ENCODE measurements at places on chromosomes 5 and 9. TPM values are rescaled to one million over a fixed set of nuclear protein-coding genes. Genes with fewer than 3 reads are reported as not detected.

FGD3 gene
- 19.9 TPM for total RNA-seq

- DNase-seq, result no peak
Observed at GRCh38 chr5:32953694-32954093, 242.6 kb downstream of the NPR3 start.

DMRT2 gene
- total RNA-seq, result 2.5 TPM

- DNase-seq, result no peak
Observed at GRCh38 chr5:89991592-89991991, 418.0 kb downstream of the CETN3 start.

DMRTA1 gene
- 0.25 TPM for total RNA-seq

PLGRKT gene
- total RNA-seq, result 10.1 TPM

- DNase-seq, result no peak
Observed at GRCh38 chr9:137027369-137028262, at the start of gene ABCA2. Gene ABCA2, minus strand, starts transcription at chr9:137028237. Its CDS starts 97 bp downstream, at chr9:137028140.

DNA sequence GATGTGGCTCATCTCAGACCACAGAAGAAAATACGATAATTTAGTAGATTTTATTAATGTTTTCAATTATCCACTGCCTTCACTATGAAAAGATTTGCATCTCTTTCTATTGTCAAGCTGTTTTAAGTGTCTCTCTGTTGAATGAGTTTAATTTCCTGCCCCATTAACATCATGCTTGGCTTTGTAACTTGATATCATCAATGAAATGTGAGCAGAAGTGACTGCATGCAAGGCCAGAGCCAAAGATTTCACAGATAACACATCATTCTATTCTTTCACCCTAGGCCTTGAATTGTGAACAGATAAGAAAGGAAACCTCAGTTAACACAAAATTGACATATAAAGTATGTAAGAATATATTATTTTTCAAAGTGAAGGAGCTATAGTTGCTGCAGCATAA is 986.4 kb upstream of the CDH18 start:
- no peak for DNase-seq

DNA sequence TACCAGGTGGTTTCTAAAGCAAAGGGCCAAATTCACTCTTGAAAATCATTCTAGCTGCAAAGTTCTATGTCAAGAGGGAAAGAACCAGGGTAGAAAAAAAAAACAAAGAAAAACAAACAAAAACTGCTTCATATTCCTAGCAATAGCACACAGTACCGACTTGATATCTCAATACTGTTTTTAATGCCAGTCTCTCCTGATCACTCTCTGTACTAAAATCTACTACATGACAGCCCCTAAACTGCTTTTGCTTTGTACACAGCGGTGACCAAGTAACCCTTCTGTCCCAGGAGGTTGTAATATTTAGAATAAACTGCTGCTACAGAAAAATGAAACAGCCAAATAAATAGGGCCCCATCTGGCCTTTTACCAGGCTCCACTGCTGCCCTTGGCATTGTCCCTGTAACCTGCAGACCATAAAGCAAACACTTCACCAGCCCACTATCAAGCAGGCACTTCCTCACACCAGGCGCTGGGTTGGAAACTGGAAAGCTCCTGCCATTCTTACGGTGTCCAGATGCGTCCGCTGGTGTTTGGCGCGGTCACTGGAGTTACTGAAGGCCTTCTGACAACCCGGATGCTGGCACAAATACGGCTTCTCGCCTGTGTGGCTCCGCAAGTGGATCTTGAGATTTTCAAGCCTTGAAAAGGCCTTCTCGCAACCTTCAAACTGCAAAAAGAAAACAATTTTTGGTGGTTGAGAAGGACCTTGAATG is 363.2 kb downstream of the GLIS3 start:
- DNase-seq, result no peak

DNA sequence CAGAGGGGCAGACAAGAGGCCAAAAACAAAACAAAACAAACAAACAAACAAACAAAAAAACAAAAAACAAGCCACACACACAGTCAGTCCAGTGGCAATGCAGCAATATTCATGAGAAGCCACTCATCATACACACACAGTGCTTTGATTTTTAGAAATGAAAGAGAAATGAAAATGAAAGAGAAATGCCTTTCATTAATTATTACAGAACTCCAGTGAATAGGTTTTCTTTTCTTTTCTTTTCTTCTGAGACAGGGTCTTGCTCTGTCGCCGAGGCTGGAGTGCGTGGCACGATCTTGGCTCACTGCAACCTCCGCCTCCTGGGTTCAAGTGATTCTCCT is 36.9 kb downstream of the SPRY4 start:
- DNase-seq, result no peak

GRCh38 chr5:151154931-151155774 is 2.4 kb downstream of the ANXA6 start:
- DNase-seq, result no peak

DNA sequence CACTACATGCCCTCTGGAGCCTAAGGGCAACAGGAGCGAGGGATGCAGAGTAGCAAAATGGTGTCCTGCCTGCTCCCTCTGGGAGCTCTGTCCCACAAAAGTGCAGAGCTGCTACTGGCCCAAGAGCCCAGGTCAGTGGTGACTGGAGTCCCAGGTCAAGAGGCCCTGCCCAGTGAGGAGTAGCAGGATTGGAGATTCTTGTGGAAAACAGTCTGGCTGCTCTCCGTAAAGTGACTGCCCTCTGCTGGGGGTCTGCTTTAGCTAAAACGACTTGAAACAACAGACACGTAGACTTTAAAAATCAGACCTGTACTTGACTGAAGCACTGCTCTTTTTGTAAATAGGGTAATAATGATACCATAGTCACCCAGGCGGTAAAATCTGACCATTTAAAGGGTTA is 917.0 kb downstream of the MAT2B start:
- DNase-seq, result no peak

ADAMTSL1 gene
- 8.1 TPM for total RNA-seq

GRCh38 chr5:166262395-166262794 is 2029.0 kb upstream of the WWC1 start:
- DNase-seq, result no peak

OTP gene
- not detected for total RNA-seq

AQP7 gene
- 6.4 TPM for total RNA-seq

ADAMTS2 gene
- 17.4 TPM for total RNA-seq

- DNase-seq, result no peak
Observed at GRCh38 chr9:5621327-5621726, 7.6 kb upstream of the RIC1 start.

GRCh38 chr5:102809033-102809432 is 53.9 kb downstream of the PAM start:
- no peak for DNase-seq

DNA sequence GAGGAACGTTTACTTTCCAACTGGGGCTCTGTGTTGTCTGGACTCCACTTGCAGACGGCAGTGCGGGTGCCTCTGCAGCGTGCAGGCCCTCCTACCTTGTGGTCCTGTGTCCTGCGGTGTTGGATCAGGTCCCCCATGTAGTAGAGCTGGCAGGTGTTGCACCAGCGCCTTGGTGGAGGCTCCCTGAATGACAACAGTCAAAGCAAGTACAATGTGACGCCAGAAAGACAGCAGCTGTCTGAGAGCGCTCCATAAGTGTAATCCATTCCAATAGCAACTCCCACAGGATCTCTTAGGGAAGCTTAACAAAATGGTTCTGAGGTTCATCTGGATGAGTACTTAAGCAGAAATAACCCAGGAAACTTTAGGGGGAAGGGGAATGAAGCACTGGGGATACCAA is 9.9 kb downstream of the BBLN start:
- DNase-seq, result no peak

HTR1A gene
- not detected for total RNA-seq

- no peak for DNase-seq
Observed at GRCh38 chr5:102863764-102864560, 108.9 kb downstream of the PAM start.

CCL27 gene
- not detected for total RNA-seq

GRCh38 chr9:6584881-6585597 is 60.5 kb downstream of the GLDC start:
- no peak for DNase-seq
